ENCODE measurements at places on chromosomes 4 and X.

DNA sequence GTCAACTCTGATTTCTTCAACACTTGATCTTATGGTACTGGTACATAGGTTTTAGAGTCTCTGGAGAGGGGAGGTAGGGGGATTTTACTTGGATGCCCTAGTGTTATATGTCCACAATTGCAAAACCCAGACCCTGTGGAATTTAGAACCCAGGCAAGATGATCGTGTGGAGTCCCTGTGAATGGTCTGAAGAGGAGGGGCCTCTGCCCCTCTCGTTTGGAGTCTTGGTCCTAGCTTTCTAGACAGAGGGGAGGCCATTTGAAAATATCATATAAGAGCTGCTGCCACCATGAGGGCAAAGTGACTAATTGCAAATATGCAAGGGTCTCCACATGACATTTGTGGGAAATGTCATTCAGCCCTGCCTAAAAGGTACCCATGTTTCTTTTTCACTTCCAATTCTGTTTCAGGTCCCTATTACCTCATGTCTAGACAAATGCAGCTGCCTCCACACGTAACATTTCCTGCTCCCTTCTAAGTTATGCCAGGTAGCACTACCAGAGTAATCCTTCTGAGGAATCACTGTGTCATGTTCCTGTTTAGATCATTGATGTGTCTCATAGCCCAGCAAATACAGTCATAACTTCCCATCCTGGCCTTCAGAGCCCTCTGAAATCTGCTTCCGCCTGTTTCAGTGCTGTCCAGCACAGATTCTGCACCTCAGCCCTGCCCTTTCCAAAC lies 126.8 kb downstream of the KLHL8 start:
- DNase-seq, result peak; percentile 59

- DNase-seq, result no peak
These were observed 20.6 kb downstream of the SH3KBP1 start for GRCh38 chrX:19866626-19867410.

GRCh38 chr4:128163177-128164117 lies 102.3 kb downstream of the LARP1B start:
- DNase-seq, result peak; percentile 19

- no peak for DNase-seq
These were observed 102.1 kb downstream of the AREG start for GRCh38 chr4:74547042-74547441.

- DNase-seq, result no peak
These were observed 161.7 kb upstream of the RPL34 start for GRCh38 chr4:108458681-108459080.

- DNase-seq, result no peak
These were observed 293.2 kb upstream of the SLC7A11 start for GRCh38 chr4:138535316-138535715.

- DNase-seq, result no peak
These were observed 231.3 kb upstream of the TET2 start for GRCh38 chr4:104915373-104915772.

DNA sequence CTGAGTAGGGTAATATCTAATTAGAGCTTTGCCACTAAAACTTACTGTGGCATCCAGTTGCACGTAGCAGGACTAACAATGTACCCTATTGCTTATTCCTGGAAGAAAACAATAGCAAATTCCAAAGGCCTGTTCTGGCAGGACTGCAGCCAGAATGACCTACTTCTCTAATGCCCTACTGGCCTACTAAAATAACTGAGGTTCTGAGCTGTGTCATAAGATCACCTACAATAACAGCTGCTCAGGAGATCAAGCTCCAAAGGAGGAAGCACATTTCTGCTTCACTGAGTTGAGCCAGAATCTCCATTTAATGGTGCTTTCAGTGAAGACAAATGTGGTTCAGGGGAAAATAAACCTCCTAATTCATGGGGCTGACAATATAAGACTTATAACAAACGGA lies 42.2 kb upstream of the CXCL8 start:
- DNase-seq, result peak; percentile 35

- DNase-seq, result no peak
These were observed 2.3 kb downstream of the CXCL8 start for GRCh38 chr4:73742490-73743160.

DNA sequence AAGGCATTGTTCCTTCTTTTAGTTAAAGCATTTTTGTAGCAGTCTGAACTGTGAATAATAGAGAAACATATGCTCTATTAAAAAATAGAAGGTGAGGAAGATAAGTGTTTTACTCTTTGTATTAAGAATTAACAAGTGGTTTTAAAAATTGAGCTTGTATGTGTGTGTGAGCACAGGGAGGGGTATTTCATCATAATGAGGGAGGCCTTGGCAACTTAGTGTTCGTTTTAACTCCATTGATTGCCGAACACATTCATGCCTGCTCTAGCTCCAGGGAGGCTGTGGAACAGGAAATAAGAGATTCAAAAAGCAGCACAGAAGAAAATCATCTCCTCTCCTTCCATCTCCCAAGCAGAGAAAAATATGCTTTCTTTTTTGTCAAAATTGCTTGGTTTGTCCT lies 14.8 kb downstream of the SHROOM3 start:
- peak; percentile 16 for DNase-seq
